ENCODE measurements at places on chromosomes 2 and 18.

GRCh38 chr2:22991844-22992243 is 393.1 kb upstream of the KLHL29 start:
- DNase-seq, result no peak

- no peak for DNase-seq
Observed at GRCh38 chr2:202152104-202152715, 79.2 kb downstream of the KIAA2012 start.

- DNase-seq, result peak; percentile 87
Observed at GRCh38 chr18:28176948-28177827, at the start of gene CDH2. CDH2 (minus strand) TSS chr18:28177130; CDS start chr18:28177022, 108 bp downstream.

GRCh38 chr2:72851333-72851732 is 25.5 kb upstream of the EXOC6B start:
- no peak for DNase-seq

DNA sequence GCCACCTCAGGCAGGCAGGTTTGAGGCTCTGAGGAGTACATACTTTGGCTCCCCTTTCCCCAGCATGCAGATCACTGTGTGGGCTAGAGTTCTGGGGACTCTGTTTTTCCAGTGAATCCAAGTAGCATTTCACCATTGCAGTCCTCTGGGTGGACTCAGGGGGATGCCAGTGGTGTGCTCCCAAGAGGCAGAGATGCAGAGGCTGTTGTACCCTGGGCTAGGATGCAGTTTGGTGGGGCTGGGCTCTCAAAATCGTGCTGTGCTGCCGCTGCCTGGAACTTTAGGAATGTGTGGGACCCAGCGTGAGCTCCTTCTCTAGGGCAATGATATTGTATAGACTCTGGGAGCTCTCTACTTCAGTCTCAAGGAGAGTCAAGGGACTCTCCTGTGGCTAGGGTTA is 104.9 kb downstream of the MYO3B start:
- DNase-seq, result no peak

DNA sequence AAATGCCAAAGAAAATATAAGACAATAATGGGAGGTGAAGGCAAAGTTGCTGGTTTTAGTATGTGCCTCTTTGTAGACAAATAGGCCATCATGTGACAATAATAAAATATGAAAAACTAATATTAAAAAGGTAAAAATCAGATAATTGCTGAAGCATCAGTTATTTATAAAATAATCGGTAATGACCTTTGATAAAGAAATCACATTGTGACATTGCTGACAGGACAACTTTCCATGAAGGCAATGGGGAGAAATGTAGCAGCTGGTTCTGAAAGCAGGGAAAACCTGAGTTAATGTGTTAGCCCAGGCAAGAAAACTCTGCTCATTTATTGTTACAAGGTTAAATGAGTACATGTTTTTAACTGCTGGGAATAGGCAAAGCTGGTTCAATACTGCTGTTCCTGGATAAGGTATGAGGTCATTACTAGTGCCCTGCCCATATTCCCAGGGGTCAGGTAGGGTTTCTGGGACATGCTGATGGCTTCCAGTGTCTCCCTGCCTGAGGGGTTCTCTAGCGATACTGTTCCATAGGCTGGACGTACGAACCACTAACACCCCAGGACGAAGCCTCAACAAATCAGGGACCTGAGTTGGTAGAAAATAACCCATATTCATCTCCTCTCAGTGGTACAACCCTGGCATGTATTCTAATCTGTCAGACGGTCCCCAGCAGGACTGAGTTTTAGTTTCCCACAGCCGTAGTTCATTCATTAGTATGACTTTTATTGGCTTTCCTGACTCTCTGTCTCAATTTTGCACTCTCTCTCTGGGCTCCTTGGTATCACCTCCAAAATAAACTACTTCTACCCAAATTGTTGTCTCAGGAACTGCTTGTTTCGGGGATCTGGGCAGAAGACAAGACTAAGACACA is 355.9 kb downstream of the TXNL1 start:
- no peak for DNase-seq

DNA sequence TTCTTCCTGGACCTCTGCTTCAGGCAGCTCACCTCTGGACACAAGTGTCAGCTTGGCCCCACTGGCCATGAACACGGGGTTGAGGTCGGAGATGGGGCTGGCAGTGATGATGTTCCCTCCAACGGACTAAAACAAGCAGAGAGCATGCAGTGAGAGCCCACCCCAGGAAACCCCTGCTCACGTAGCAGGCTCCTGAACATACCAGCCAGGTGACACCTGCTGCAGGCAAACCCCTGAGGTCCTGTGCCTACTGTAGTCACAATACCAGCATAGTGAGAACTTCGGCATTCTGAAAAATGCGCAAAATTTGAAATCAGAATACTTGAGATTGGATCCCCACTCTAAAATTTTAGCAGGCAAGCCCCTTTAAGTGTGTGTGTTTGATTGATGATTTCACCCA is 32.9 kb downstream of the XDH start:
- no peak for DNase-seq

GRCh38 chr2:71974846-71975245 is 172.8 kb downstream of the CYP26B1 start:
- DNase-seq, result no peak

DNA sequence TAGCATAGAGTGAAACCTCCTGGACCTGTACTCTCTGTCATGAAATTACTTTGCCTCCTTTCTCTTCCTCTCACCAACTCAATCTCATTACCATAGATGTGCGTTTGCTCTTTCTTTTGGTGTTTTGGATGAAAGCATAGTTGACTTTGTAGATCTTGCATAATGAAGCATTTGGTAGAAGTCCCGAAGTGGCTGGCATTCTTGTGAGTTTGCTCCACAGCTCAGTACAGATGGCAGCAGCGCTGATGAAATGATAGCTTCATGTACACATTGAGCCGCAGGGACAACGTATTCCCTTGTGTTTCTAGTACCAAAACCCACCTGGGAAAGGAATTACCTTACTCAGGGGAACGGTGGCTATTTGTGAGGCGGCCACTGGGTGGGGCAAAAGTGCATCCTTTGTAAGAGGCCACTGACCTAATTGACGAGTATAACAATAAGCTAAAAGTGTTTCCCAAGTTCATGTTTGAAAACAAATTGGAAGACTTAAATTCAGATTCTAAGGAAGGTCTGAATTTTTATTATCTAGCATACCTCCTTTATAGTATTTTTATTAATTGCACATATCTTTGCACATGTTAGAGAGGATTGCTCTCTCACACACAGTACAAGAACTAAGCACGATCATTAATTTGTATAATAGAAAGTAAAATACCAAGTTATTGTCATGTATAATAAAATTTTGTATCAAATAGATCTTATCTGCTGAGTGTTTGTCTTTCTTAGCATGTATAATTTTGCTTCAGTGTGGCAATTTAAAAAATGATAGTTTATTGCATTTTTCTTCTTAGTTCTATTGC is 25.4 kb upstream of the CDH7 start:
- DNase-seq, result peak; percentile 71

GRCh38 chr2:203002054-203002821 is 12.4 kb upstream of the NBEAL1 start:
- no peak for DNase-seq

DNA sequence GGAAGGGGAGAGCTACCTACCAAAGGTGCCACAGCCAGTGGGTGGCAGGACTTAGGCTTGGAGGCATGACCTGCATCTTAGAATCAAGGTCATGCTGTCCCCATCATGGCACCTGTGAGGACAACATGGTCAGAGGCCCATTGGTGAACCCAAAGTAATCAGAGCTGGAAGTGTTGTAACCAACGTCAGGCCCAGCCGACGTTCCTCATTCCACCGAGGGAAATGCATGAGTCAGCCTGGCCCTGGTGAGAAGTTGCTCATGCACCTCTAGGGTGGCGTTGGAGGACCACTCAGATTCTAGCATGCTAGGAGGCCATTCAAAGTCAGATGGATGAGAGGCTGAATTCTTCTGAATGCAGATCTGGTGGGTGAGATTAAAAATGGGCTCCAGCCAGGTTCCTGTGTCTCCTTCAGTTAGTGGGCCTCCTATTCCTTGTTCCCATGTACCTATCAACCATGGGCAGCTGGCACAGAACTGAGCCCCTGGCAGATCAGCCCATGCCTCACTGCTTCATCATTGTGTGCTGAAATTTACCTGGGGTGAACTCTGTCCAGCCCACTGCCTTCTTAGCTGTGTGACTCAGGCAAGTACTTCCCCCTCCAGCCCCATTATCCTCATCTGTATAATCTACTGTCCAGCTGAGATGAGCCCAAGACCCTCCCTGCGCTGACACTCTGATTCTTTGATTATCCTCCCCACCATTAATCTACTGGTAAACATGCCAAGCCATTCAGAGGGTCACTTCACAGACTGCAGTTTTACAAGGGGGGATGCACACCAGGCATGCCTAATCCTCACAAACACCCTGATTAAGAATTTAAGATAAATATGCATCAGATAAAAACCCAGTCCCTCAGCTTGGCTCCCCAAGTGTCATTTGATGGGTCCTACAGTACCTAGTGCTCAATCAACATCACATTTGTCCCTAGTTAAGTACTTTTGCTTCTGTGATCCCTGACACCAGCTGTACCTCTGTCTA is 14.0 kb downstream of the SLC14A2 start:
- DNase-seq, result no peak

DNA sequence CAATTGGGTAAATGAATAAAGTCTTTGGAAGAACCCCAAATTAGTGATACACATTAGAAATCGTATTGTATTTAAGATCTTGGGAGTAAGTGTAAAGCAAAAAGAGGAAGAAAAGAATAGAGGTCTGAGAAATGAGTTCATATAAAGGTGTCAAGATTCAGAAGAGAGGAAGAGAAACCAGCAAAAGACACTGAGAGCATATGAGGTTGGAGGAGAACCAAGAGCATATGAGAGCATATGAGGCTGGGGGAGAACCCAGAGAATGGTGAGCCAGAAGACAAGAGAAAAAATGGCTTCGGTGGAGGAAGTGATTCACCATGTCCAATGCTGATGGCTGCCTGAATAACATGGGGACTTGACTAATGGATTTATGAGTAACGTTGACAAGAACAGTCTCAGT is 620.1 kb upstream of the GCFC2 start:
- DNase-seq, result no peak

DNA sequence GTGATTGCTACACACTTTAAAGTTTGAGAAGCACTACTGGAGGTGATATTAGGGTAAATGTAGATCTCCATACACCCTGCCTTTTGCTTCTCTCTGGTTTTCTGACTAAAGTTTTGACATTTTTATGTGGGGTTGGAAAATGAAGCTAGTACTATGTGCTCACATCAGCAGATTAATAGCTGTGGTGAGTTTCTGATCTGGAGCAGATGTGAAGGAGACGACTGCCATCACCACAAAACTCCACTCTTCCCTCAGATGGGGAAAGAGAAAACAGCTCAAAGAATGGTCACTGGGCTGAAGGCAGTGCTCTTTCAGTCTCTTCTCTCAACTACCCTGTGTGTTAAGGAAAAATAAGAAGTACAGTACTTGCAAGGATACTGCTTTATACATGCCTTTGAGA is 37.2 kb downstream of the PLEKHA3 start:
- DNase-seq, result no peak
